ENCODE measurements at places on chromosomes 1 and 21. TPM values are rescaled to one million over a fixed set of nuclear protein-coding genes. Genes with fewer than 3 reads are reported as not detected.

GRCh38 chr1:202227997-202228401 lies 34.4 kb downstream of the LGR6 start:
- no peak for DNase-seq

GRCh38 chr1:96104906-96105305 lies 616.7 kb upstream of the PTBP2 start:
- no peak for DNase-seq

Gene TRIM67
- total RNA-seq, result 0.03 TPM

GRCh38 chr1:52631759-52632331 lies 1.1 kb upstream of the SHISAL2A start:
- DNase-seq, result no peak

GRCh38 chr1:32894681-32895080 lies 6.5 kb downstream of the TMEM54 start:
- no peak for DNase-seq

GRCh38 chr1:55468142-55468795 lies 253.1 kb upstream of the USP24 start:
- no peak for DNase-seq

DNA sequence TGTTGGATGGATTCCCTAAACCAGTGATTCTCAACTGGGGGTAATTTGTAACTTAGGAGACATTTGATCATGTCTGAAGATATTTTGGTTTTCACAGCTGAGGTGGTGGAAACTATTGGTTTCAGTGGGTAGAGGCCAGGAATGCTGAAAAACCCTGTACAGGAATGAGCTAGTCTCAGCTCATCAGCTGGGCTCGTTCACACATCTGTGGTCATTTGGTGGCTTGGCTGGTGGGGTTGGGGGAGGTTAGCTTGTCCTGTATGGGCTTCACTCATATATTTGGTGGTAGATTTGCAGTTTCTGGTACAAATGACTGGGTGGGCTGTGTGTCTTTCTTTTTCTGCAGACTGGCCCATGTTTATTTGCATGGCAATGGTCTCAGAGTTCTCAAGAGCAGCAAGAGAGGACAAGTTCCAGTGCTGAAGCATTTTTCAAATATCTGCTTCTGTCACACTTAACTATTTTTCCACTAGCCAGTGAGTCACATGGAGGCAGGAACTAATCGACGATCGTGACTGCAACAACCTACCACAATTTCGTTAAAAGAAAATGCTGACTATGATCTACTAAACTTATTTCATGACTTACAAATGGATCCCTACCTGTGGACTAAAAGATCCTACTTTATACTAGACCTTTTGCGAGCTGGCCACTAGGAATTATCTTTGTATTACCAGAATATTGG lies 321.7 kb upstream of the PLXNA2 start:
- DNase-seq, result no peak

DNA sequence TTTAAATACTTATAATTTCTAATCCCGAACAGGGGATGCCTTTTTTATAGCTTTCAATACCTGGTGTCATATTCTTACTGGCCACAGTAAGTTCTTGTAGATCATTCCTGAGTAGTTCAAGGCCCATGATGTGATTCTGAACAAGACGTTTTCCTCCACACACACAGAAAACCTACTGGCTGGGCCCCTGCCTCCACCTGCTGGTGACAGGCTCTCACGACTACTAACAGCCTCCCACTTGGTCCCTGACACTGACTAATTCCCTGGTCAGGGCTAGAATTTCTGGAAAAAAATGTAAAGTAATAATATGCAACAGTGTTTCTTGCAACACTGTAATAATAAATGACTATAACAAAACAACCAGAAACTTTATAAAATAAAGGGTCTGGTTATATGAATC lies 50.4 kb upstream of the RIPK4 start:
- peak; percentile 85 for DNase-seq

Gene LCE2B
- total RNA-seq, result not detected

DNA sequence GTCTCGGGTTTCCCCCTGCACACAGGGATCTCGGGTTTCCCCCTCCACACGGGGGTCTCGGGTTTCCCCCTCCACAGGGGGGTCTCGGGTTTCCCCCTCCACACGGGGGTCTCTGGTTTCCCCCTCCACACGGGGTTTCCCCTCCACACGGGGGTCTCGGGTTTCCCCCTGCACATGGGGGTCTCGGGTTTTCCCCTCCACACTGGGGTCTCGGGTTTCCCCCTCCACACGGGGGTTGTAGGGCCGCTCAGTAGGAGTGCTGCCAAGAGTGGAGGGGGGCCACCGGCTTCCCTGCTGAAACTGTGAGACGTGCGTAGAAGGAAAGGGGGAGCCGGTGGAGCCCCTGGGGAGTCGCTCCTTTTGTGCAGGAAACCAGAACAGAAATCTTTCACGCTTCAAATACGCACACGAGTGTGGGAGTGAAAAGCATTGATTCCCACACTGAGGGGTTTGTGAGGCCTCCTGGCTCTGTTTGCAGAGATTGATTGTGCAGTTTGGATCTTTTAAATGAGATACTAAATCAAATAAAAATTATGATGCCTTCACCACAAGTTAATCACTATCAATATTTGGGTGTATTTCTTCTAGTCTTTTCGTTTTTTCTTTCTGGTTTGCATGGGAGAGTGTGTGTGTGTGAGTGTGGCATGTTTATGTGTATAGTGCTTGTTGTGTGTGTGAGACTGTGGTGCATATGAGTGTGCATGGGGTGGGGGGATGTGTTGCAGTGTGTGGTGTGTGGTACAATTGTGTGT lies 54.3 kb upstream of the TRAPPC10 start:
- no peak for DNase-seq

Gene RPE65
- not detected for total RNA-seq

DNA sequence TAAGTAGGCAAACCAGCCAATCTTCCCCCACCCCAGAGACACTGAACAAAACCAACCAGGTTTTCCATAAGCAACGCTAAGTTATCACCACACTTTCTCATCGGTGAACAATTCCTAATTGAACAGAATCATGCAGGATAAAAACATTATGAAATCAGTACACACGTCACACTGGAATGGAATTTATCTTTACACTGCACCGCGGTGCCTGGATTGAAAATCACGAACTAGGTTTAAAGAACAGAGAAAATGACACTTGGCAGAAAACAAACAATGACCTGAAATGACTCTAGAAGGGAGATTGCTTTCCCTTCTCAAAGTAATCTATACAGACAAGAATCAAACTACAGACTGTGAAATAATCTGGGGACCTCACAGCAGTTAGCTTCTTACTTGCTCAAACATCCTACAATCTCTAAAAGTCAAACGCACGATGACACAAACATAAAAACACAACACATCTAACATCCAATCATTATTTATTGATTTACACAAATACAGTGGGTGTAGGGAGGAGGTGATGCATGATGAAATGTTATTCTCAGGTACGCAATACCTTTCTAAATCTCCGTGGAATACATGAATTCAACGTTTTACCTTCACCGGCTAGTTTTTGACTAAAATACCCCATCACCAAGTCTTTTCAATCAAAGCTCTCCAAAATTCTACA lies 1.9 kb downstream of the EIF4G3 start:
- no peak for DNase-seq

Gene SYCP1
- total RNA-seq, result not detected

- no peak for DNase-seq
These were observed 3.1 kb upstream of the MXRA8 start for GRCh38 chr1:1361233-1361981.

- no peak for DNase-seq
These were observed 142.0 kb downstream of the FOXD2 start for GRCh38 chr1:47579809-47580208.

GRCh38 chr1:212247179-212247721 lies 38.0 kb upstream of the PPP2R5A start:
- no peak for DNase-seq

GRCh38 chr1:18927654-18928272 lies 25.4 kb upstream of the ALDH4A1 start:
- no peak for DNase-seq

Gene OR6K3
- not detected for total RNA-seq

GRCh38 chr1:41889506-41890414 lies 29.0 kb downstream of the HIVEP3 start:
- no peak for DNase-seq

- no peak for DNase-seq
These were observed 7.9 kb downstream of the ACAP3 start for GRCh38 chr1:1299686-1300351.

DNA sequence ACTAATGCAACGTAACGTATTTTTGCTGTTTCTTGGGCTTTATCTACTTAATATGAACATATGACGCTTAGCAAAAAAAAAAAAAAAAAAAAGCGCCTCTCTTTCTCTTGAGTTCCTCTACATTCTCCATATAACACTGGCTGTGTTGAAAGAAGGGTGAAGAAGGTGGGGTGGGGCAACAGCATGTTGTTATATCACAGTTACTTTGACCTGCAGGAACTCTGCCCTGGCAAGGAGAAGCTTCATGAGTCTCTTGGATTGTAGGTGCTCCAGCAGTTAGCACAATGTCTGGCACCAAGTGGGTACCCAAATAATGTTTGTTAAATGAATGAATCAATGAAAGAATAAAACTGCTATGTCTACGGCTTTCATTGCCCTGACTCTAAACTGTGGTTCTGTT lies 162.6 kb downstream of the ATG4C start:
- DNase-seq, result no peak
